ENCODE measurements at places on chromosomes 4 and X.
A peak's percentile ranks its signal among the peaks of the same experiment; 100 is the strongest.

DNA sequence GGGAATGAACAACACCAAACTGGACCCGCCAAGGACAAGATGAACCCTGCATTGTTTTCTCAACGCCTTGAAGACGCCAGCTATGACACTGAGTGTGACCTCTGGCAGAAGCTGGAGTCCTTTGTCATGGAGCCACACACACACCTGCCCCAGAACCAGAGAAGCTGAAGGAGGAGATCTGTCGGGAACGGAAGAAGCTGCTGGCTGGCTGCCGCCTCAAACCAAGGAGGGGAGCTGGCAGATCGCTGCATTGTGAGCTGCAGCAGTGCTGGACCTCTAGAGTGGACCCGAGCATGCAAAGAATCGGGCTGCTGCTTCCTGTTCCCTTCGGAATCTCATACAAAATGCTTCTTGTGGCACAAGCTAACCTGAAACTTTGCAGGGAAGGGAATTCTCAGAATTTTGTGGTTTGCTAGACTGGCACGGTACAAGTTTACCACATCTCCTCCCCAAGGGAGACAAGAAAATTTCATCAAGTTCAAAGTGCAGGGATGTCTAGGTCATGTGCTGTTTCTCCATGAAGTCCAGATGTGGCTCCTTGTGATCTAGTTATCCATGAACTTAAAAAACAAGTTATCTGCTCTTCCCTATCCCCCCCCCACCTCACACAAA, 23.4 kb upstream of the GLRB start:
- DNase-seq, result no peak

DNA sequence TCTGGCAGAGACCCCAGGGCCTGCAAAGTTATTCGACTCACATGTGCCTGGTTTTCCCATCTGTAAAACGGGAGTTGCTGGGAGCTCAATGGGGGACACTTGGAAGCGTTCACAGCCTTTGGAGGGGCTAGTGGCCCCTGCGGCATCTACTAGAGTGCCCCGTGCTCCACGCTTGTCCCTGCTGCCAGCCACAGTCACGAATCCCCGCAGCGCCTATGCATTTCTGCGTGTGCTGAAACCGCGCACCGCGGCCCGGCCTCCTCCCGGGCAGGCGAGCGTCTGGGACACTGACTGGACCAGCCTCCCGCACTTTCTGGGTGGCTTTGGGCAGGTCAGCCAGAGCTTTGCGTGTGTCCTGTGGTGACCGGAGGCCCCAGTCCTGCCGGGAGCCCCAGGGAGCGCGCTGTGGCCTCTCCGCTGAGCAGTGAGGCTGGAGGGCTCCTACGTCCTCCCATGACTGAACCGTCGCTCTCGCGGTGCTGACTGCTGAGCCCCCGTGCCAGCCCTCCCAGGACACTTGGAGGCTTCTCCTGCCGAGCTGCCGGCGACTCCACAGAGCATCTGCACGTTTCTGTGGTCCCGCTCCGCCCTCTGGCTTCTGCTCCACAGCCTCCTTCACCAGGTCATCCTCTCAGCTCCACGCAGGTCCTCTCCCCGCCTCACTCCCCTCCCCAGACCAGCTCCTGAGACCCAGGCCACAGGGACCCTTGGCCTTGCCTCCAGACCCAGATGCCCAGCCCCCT, 36.3 kb downstream of the PIGG start:
- DNase-seq, result no peak

- no peak for DNase-seq
Measured at GRCh38 chrX:139246295-139246694, 284.2 kb upstream of the F9 start.

DNA sequence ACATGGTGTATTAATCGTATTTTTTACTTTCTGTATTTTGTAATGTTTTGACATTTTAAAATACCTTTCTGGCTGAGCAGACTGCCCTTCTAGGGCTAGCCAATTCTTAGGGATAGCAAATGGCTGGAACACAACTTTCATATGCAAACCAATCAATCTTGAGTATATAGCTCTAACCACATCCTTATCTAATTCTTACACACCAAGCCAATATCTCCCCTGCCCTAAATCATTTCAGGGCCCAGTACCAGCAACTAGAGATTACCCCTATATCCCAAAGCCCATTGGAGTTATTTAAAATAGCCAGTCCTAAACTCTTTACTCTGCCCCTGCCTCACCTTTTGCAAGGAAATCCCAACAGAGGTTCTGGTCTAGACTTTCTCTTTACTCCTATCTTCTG, 58.3 kb downstream of the INTS12 start:
- no peak for DNase-seq

- no peak for DNase-seq
Measured at GRCh38 chr4:67521506-67521905, 23.8 kb downstream of the CENPC start.

DNA sequence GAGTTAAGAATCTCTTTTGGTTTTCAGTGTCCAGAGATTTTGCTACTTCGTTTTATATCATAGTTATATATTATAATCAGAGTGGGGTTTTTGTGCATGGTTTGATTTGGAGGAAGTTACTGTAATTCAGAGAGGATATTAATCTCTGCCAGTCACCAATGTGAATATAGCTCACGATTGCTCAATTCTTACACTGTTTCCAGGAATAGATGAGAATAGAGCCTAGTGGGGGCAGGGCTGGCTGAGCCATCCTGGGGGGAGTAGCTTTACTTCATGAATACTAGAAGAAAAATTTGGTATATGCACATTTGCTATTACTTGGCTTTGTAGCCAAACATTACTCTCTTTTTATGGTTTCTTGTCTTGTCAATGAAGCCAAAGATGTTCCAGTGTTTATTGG, 60.9 kb upstream of the TRPC3 start:
- DNase-seq, result no peak

DNA sequence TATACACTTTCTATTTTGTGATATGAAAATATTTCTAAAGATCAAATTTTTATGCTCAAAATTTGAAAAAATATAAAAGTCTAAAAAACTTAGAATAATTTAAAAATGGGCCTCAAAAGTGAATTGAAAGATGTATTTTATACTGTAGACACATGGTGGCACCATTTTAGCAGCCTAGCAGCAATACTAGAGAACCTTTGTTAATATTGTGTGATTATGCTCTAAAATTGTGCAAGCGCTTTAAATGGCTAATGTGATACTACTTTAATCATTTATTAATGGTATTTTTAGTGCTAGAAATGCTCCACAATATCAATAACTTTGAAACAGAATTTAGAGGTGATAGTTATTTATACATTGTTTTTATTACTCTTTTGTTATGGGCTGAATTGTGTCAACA, 3.7 kb upstream of the GUF1 start:
- DNase-seq, result no peak

GRCh38 chrX:109537324-109537665, 651 bp downstream of the NXT2 start:
- no peak for DNase-seq

- DNase-seq, result no peak
Measured at GRCh38 chr4:67884701-67885100, 899 bp upstream of the TMPRSS11D start.

DNA sequence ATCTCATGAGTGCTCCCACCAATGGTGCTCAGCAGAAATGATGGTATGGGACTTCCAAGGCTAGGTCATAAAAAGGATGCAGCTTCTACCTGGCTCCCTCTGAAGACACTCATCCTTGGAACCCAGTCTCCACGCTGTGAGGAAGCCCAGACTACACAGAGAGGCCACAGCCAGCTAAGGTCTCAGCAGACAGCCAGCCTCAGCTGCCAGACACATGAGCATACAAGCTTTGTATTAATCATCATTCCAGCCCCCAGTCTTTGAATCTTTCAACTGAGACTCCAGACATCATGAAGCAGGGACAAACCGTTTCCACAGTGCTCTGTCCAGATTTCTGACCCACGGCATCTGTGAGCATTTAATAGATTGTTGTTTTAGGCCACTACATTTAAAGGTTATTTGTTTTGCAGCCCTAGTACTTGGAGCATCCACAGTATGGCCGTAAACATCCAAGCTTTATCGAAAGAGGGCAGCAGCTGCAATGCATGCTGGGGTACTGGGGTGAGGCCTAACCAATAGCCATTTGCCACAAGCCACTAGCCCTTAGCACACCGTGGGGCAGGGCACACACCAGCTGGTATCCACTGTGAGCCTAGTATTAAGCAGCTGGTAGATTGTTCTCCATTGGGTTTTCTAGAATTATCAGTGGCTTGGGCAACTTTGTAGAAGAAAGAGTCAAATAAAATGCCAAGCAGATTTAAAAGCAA, 449.1 kb downstream of the BCOR start:
- no peak for DNase-seq

DNA sequence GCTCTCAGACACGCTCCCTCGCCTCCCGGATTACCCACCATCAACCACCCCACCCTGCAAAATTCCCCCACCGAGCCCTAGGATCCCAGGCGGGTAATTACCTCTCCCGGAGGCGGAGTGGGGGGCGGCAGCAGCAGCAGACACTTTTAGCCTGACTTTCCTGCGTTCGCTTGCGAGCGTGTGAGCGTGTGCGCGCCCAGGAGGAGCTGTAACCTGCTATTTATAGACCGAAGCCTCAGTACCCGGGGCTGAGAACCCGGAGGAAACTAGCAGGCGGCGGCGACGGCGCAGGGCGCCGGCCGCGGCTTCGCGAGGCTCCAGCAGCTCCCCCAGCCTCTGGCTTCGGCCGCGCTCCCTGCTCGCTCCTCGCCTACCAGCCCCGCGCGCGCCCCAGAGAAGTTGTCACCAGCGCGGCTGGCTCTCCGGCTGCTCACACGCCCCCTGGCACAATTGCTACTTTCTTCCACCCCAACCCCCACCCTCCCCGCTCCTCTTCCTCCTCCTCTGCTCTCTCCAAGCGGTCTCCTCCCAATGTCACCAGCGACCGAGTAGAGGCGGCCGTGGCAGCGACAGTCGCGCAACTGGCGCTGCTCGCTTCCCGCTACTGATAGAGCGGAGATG, at the start of gene INPP4B:
INPP4B (minus strand) TSS at position 194 of the 621 bp plus-strand sequence.
- peak; percentile 32 for DNase-seq

- DNase-seq, result no peak
Measured at GRCh38 chr4:138408758-138409157, 166.6 kb upstream of the SLC7A11 start.

GRCh38 chr4:125187226-125188176, 127.3 kb upstream of the FAT4 start:
- no peak for DNase-seq

GRCh38 chr4:113614414-113614813, 147.1 kb downstream of the CAMK2D start:
- no peak for DNase-seq

DNA sequence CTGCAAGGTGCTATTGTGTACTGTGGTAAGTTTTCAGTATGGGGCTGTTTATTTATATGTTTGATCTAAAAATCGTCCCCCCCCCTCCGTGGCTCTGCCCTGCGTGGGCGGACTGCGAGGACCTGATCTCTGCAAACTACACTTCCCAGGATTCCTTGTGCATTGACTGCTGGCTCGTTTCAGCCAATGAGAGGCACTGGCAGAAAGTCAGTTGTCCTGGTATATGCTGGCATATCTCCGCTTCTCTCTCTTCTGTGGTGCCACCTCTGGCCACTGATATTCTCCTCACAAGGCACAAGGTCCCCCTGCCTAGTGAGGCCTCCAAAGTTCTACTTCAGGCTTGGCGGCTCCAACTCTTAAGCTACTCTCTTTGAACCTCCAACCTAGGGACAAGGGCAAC, 168.8 kb upstream of the ZFP42 start:
- no peak for DNase-seq

Data from stimulated activated CD4-positive, alpha-beta T cell treated with anti-CD3 and anti-CD28 coated beads, TNF-alpha, amount 100 ng/mL, for 48 hours (primary cell).